Retina (tissue), 1 donor: ENCODE measurements at places on chromosomes 3 and 15.

DNA sequence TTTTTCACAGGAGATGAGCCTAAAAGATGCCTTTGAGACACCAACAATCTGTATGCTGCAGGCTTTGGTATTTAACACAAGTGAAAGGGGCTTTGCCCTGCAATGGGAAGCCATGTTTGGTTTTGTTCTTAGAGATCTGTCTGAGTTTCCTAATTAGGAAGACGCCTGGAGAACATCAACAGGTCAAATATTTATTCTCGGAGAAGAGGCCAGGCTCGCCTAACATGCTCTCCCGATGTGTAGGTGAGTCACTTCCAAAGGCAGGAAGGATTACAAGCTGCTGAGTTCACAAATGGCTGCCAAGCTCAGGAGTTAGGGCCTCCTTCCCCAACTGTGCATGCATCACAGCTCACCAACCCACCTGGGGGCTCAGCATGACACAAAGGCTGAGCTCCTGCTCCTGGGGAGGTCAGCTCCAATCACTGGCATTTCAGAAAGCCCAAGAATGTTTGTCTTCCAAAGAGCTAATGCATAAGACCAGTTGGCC, 119.5 kb upstream of the PRICKLE2 start:
- no peak for DNase-seq

GRCh38 chr3:76198086-76198485, 412.7 kb upstream of the ZNF717 start:
- DNase-seq = no peak

GRCh38 chr3:4856564-4856963, 122.7 kb upstream of the BHLHE40 start:
- no peak for DNase-seq

- DNase-seq = no peak
Measured at GRCh38 chr15:88152672-88153071, 103.9 kb downstream of the NTRK3 start.
